ENCODE measurements at places on chromosomes 1 and 21.

- DNase-seq = no peak
Measured at GRCh38 chr21:42777757-42778344, 101.5 kb downstream of the WDR4 start.

GRCh38 chr1:174998569-174999215 lies 1.1 kb upstream of the CACYBP start:
- no peak for DNase-seq

GRCh38 chr1:182109771-182110170 lies 48.3 kb upstream of the ZNF648 start:
- no peak for DNase-seq

DNA sequence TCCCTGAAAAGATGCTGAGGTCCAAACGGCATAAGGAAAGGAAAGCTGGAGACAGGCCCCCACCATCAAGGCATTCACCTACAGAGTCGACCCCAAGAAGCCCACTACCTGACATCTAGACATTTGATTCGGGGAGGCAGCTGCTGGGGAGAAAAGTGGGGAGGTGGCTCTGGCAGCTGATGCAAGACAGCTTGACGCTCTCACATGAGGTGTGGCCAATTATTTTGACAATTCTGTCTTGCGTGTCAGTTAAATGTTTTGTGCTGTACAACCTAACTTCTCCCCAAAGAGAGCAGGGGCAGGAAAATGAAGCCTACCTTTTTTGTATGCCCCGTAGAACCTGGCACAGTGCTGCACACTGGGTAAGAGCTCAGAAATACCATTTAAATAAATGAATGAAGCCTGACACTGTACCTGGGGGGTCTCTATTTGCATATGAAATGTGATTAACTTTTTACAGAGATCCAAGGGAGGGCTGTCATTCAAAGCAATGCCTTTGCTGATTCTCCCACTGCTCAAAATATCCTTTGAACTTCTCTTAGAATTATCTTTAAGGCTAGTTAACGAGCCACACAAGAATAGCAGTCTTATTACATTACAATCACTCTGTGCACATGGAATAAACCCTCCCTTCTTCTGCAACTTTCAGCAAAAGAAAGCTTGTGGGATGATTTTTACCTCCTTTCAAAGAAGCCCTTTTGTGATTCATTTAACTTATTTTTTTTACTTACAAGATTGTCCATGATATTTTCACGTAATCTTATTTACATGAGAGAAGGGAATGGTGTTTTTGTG lies 163.2 kb downstream of the TNR start:
- no peak for DNase-seq

Measured in AG08396 (cell line).